Stimulated activated CD4-positive, alpha-beta T cell treated with anti-CD3 and anti-CD28 coated beads, Interleukin-4, amount 100 ng/mL, for 24 hours (primary cell): ENCODE measurements at places on chromosomes 1 and 21.
A peak's percentile ranks its signal among the peaks of the same experiment; 100 is the strongest.

DNA sequence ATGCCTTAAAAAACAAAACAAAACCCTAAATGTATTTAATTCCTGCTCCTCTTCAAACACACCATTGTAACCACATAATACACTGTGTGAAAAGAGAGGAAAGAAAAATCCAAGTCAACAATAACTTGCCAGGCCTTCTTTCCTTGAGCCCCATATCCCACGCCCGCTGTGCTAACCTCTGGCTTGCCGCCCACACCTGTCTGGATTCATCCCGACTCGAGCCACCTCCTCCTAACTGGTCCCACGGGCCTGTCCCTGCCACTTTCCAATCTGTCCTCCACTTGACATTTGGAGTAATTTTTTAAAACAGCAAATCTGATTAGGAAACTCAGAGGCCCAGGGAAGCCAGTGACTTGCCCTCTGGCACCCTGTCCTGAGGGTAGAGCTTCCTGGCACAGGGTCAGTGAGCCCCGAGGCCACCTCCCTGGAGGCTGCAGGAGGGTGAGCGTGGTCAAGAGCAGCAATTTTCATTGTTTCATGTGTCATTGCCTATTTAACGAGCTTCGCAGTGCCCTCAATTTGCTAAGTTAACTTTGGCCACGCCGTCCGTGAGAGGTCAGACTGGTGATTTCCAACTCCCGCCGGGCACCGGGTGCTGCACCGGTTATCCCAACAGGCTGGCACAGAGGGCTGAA, 54.1 kb downstream of the B3GALT5 start:
- DNase-seq = no peak

DNA sequence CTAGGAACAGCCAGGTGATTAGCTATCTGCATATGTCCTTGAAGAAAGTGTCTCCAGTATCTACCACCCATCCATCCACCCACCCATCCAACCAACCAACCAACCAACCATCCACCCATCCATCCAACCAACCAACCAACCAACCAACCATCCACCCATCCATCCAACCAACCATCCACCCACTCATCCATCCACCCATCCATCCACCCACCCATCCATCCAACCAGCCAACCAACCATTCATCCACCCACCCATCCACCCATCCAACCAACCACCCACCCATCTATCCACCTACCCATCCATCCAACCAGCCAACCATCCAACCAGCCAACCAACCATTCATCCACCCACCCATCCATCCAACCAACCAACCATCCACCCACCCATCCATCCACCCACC, 12.1 kb downstream of the C21orf58 start:
- DNase-seq = no peak

DNA sequence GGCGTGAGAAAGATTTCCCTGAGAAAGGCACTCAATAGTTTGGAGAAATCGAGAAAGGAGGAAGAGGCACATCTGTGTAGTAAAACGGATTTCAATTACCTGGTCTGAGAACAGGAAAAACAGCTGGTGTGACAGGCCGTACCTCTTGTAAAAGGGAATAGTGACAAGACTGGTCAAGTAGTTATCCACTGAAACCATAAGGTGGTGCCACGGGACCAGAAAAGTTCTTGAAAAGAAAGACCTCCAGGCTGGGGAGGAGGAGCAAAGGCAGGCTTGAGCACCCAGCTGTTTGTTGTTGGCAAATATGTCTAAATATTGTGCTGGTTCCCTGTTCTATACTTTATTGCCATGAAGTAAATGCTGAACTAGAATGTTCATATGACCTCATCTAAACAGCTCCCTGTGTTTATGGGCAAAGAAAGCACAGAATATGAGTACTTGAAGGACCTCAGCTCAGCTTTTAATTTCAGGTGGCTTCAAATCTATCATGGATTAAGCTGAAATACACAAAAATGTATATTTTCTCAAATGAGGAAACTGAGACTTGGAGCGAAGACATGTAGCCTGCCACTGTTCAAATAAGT, 4.0 kb downstream of the HAO2 start:
- DNase-seq = no peak

GRCh38 chr1:200888349-200888838, 6.3 kb upstream of the INAVA start:
- DNase-seq = peak; percentile 60

DNA sequence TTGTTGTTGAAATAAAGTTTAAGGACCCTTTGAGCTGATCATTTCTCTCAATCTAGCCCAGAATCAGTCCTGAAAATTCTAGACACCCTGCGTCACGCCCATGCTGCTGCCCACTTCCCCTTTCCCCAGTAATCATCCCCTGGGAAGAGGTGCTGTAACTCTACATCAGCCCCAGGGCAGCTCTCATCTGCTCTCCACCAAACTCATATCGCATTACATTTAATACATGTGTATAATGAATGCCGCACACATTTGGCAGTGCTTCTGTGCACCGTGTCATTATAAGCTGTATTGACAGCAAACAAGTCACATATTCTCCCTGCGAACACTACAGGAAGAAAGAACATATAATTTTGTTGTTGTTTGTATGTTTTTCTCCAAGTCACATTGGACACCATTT, 539.7 kb upstream of the DAB1 start:
- DNase-seq = no peak

GRCh38 chr1:111565079-111565478, 54.5 kb upstream of the RAP1A start:
- no peak for DNase-seq

DNA sequence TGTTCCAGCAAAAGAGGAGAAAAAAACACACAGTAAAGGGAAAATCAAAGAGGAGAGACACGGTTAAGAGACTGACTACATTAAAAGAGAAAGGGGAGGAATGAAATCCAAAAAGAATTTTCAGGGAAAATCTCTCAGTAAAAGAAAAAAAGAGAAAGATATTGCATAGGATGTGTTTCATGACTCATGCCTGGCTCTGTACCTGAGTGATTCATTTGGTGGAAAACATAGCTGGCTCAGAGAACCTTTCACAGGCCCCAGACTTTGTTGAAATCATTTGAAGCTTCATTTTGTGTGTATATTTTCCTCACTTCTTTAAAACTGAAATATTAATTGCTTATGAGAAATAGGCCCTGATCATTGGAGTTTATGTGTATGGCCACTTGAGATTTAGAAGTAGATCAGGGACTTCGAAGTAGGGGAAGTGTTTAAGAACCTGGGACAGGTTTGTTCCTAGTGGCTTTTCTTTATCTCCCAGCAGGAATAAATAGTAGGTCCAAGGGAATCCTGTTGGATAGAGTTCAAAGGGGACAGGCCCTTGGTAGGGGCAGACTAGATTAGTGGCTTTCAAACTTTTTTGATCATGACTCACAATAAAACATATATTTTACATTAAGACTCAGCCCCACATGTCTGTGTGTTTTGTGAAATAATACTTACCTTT, 239.1 kb upstream of the SGIP1 start:
- peak; percentile 37 for DNase-seq

- DNase-seq = peak; percentile 60
Measured at GRCh38 chr1:39105061-39105840, 79.1 kb downstream of the NDUFS5 start.

- no peak for DNase-seq
Measured at GRCh38 chr1:60091195-60091715, 17.7 kb upstream of the C1orf87 start.

- no peak for DNase-seq
Measured at GRCh38 chr1:89527750-89528381, 3.2 kb downstream of the LRRC8B start.

- no peak for DNase-seq
Measured at GRCh38 chr1:209443361-209443931, 140.1 kb upstream of the CAMK1G start.

- DNase-seq = no peak
Measured at GRCh38 chr1:145545055-145545454, 62.7 kb upstream of the GPR89A start.

GRCh38 chr1:94072840-94073522, 48.0 kb downstream of the ABCA4 start:
- DNase-seq = no peak

GRCh38 chr1:46407636-46408035, 13.5 kb downstream of the FAAH start:
- DNase-seq = no peak

DNA sequence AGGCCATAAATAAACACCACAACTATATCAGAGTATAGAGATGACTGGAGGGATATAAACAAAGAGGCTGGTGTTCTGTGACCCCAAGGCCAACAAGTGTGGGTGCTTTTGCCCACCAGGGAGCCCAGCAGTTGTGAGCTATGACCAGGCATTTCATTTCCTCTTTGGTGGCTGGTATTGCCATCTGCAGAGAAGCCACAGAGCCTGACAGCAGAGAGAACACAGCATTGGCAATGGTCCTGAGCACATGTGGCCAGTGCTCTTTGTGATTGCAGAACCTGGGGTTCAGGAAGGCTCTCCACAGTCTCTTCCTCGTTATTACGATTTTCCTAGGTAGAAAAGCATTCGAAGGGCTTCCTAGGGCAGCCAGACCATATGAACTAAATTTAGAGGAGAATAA, 112.3 kb downstream of the TM2D1 start:
- DNase-seq = no peak

DNA sequence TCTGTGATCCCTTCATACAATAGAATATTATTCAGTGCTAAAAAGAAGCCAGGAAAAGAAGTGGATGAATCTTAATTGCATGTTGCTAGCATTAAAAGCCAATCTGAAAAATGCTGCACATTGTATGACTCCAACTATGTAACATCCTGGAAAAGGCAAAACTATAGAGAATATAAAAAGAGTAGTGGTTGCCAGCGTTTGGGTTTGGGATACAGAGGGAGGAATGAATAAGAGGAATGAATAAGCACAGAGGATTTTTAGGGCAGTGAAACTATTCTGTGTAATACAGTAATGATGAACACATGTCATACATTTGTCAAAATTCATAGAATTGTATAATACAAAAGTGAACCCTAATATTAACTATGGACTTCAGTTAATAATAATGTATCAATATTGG, 42.5 kb downstream of the GPR88 start:
- DNase-seq = no peak

DNA sequence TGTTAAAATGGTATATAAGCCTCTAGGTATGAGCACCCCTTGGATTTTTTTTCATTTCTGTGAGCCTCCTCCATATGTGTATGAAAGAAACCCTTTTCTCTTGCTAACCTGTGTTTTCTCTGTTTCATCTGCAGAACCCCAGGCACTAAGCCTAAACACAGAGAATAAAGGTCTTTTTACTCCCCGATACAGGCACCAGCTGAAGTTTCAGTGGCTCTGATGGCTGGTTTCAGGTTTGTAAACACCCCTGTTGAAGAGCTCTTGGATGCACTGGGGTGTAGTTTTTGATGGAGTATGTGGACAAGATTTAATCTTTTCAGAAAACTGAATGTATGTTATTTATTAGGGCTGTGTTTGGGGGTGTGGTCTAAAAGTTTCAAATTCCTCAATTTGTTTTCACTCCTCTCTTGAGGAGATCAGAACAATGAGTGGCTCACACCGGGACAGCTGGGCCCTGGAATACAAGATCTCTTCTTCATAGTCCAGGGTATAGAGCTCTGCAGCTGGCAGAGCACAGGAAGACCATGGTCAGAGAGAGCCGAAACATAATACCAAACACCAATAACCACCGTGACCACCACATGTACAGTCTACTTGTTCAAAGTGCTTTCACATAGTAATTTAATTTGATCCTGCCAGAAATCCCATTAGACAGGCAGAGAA, 50.2 kb upstream of the VTCN1 start:
- DNase-seq = no peak

GRCh38 chr1:6491480-6491962, at the start of gene PLEKHG5:
PLEKHG5 (minus strand) TSS chr1:6491667; CDS start chr1:6477571, 14,096 bp downstream.
- DNase-seq = peak; percentile 15

DNA sequence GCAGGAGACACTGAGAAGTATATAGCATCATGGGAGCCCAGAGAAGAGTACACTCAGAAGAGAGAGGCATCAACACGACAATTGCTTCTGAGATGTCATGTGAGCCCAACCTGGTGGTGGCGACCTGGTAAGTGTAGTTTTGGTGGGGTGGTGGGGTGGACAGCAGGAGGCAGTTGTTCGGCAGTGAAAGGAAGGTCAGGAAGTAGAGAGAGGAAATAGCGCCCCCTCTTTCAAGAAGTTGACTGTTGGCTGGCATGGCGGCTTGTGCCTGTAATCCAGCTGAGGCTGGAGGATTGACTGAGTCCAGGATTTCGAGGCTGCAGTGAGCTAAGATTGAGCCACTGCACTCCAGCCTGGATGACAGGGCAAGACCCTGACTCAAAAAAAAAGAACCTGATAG, 12.6 kb downstream of the RSPO1 start:
- no peak for DNase-seq

- DNase-seq = no peak
Measured at GRCh38 chr1:153506831-153507413, 28.9 kb downstream of the S100A6 start.

- peak; percentile 43 for DNase-seq
Measured at GRCh38 chr1:32200226-32201010, at the start of gene CCDC28B. CCDC28B (plus strand) TSS chr1:32200595; CDS start chr1:32201936, 1,341 bp downstream.

DNA sequence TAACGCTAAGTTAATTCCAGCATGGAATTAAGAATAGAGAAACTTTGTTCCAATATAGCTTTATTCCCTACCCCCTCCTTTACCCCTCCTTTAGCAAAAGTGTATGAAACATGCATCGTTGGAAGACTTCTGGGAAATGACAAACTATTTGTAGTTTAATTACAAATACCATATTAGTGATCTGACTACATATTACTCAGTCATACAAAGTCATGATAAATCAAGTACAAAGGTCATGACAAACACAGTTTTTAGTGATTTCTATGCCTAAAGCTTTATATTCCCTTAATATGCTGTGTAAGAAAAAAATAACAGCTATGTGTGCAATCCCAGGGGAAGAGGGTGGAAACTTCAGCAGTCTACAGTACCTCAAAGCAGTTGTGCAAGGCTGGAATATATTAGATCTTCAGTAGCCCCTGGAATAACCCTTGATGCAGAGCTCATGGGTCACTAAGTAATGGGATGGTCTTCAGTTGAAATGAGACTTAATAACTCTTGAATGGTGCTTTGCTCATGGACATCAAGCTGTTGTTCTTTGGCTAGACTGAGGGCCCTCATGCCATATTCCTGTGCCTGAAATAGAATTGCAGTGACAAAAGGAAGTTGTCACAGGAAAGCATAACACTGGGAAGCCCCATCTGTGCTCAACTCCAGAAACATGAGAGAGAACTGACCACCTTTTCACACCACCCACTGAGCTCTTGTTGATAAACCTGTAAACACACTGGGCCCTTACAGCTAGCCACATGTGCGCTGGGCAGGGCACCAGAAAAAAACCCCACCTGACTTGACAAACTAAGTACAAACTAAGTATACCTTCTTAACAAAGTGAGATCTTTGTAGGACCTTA, 25.3 kb downstream of the ZMYND12 start:
- DNase-seq = no peak
